ENCODE measurements at places on chromosomes 4 and X. TPM values are rescaled to one million over a fixed set of nuclear protein-coding genes. Genes with fewer than 3 reads are reported as not detected.

- DNase-seq: no peak
These were observed 36.7 kb upstream of the HDAC8 start for GRCh38 chrX:72609313-72609712.

DNA sequence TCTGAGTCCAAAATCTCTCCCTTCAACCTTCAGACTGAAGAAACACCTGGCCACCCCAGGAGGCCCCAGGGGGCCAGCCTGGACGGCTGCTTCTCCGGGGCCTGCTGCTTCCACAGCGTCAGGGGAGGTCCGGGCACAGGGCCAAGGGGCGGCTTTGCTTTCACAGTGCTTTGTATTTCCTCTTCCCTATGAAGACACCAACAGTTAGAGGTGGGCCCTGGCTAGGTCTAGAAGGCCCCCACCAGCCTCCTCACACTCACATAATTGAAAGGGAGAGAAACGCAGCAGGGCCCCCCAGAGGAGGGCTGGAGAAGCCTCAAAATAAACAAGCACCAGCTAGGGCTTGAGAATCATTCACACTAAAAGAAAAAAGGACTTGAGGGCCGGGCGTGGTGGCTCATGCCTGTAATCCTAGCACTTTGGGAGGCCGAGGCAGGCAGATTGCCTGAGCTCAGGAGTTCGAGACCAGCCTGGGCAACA is 17.8 kb downstream of the SCD5 start:
- peak; percentile 78 for DNase-seq

DNA sequence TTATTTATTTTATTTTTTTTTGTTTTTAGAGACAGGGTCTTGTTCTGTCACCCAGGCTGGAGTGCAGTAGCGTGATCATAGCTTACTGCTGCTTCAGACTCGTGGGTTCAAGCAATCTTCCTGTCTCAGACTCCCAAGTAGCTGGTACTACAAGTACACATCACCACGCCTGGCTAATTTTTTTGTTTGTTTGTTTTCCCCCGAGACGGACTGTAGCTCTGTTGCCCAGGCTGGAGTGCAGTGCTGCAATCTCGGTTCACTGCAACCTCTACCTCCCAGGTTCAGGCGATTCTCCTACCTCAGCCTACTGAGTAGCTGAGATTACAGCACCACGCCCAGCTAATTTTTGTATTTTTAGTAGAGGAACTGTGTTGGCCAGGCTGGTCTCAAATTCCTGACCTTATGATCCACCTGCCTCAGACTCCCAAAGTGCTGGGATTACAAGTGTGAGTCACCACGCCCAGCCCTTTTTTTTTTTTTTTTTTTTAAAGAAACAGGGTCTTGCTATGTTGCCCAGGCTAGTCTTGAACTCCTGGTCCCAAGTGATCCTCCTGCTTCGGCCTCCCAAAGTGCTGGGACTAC is 32.2 kb downstream of the COPS4 start:
- no peak for DNase-seq

DNA sequence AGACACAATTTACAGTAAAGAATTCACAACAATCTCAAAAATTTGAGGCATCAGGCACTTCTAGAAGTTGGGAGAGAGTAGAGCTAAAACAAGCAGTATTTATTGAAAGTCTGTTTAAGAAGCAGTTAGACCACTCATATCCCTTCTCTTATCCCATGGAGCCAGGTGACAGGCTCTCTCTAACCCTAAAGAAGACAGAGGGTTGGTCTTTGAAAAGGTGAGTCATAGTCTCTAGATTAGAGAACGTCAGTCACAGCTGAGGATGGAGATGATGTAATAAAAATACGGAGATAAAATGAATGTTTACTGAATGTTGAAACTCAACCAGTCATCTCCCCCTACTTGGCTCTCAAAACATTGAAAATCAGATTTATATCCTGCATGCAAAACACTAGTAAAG is 223.8 kb downstream of the CHIC2 start:
- DNase-seq: no peak

GRCh38 chr4:6199422-6199921 is 877 bp downstream of the JAKMIP1 start:
- no peak for DNase-seq

DNA sequence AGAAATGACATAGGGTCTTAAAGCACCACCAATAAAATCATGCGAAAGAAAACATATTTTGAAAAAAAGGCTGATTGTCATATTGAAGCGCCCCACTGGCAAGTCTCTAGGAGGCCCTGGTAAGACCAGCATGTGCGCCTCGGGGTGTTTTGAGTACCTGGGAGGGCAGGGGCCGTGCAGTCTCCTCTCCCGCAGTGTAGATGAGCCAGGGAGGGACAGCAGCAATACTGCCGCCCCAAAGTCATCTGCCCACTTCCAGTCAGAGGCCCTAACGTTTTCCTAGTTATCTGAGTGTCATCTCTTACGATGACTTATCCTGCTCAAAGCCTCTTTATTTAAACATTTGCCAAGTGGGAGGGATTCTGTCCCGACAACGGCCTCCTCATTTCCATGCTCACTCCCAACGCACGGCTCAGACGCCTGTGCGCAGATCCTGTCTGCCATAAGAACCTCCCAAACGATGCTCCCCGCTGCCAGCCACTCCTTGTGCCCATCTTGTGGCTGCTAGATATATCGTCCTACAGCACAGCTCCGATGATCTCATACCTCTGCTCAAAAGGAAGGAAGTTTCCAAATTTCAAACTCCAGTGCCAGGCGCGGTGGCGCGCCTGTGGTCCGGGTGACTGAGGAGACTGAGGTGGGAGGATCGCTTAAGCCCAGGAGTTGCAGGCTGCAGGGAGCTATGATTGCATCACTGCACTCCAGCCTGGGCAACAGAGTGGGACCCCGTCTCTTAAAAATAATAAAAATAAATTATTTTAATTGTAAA is 17.2 kb upstream of the SCRG1 start:
- DNase-seq: no peak

DNA sequence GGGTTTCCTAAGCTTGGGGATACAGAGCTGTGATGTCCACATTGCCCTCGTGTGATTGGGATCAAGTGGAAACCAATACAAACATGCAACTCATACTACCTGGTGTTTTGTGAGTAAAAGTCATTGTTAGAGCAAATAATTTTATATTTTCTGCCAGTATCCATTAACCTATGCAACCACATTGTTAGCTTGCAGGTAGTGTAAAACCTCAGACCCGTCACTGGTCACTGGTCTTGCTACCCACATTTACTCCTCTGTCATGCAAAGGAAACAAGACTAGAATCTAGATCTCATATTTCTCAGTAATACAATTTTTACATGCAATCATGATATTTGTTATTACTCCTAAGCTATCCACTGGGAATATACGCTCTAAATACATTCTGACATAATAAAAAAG is 324.3 kb upstream of the NDST4 start:
- no peak for DNase-seq

Gene RNF212
- 8.6 TPM for polyA plus RNA-seq

Gene HS6ST2
- polyA plus RNA-seq: 13.4 TPM

Gene CSAG1
- not detected for polyA plus RNA-seq

Gene CLIC2
- polyA plus RNA-seq: 12.4 TPM

Data from right lung (tissue), 10 donors.